Stimulated activated CD4-positive, alpha-beta T cell treated with anti-CD3 and anti-CD28 coated beads, Interleukin-4, amount 100 ng/mL, for 24 hours (primary cell): ENCODE measurements at places on chromosomes 3 and 15.

DNA sequence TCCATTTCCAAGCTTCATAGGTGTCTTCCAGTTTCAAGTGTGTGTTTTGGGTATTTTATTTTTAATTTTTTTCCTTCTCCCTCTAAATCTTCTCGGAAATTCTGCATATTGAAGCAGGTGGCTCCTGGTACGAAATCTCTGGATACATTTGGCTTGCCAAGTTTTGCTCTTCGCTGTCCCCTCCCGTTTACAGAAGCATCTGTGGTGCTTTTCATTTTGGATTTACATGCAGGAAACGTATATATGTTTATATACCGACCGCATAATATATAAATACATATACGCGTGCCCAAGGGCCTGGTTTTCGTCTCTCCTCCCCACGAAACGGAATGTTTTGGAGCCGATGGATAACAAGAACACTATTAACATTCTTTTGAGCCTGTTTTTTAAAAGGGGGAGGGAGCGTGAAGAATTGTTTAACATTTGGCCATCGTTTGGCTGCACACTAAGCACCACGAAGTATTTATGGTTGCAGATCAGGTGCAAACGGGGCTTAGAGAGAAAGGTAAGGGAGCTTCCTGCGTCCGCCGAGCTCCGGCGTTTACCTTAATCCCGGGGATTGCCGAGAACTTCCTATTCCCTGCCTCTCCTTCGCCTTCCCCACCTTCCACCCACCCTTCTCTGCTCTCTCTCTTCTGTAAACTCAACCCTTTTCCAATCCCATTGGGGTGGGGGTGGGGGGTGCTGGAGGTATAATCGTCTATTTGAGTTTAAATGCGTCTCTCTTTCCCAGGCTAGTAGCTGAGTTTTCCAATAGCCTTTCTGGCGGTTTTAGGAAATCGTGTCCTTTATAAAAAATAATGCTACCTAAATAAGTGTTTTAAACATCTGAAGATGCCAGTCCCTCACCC, 1.1 kb upstream of the NLGN1 start:
- DNase-seq: no peak

GRCh38 chr15:31031471-31032067, 40.1 kb upstream of the MTMR10 start:
- DNase-seq: no peak

DNA sequence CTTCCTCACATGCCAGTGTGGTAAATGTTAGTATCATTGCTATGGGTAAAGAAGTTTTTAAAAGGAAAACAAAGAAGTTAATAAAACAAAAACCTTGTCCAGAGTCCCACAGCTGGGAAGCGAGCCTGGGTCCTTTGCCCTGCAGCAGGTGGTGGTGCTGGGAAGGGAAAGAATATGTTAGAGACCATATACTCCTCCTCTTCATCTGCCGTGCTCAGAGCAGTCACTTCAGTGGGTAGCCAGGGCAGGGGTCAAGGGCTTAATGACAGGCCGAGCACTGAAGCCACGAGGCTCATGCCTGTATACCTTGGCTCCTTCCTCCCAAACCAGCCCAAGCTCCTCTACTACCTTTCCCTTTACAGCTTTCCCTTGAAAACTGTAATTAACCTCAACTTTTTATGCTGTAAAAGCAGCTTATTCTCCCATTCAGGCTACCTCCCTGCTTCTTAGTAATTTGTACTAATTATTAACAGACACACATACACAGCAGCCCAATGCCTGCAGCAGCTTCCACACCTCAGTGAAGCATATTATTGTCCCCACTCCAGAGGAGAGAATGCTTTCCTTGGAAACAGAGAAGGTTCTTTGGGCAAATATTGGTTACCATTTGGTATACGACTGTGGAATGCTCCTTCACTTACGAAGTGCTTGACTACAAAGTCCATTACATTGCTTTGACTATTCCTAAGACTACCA, 362.1 kb downstream of the EPHB1 start:
- DNase-seq: no peak

GRCh38 chr15:79804838-79805237, 92.0 kb downstream of the MTHFS start:
- no peak for DNase-seq

DNA sequence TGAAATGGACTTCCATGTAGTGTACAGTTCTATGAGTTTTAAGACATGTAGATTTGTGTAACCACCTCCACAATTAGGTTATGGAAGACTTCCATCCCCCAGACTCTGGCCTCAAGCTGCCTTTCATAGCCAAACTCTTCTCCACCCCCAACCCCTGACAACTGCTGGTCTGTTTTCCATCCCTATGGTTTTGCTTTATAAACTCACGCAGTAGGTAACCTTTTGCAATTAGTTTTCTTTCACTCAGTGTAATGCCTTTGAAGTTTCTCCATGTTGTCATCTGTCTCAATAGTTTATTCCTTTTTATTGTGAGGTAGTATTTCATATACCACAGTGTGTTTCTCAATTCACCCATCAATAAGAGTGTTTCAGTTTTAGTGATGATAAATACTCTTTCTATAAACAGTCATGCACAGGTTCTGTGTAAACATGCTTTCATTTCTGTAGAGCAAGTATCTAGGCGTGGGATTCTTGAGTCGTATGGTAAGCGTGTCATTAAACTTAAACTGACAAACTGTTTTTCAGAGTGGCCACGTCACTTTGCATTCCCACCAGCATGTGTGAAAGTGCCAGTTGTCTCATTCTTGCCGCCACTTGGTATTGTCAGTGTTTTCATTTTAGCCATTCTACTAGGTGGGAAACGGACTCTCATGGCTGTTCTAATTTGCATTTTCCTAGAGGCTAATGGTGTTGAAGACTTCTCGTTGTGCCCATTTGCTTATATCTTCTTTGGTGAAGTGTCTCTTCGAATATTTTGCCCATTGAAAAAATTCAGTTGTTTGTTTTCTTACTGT, 47.3 kb upstream of the ALDH1A3 start:
- DNase-seq: no peak

GRCh38 chr3:37130984-37131859, 43.2 kb downstream of the LRRFIP2 start:
- DNase-seq: no peak

- DNase-seq: no peak
Observed at GRCh38 chr3:115549071-115549470, 74.2 kb upstream of the GAP43 start.

- no peak for DNase-seq
Observed at GRCh38 chr3:68904064-68904463, 28.3 kb downstream of the TAFA4 start.

- DNase-seq: no peak
Observed at GRCh38 chr3:27699067-27699466, 23.1 kb downstream of the EOMES start.

GRCh38 chr15:70561885-70562284, 201.5 kb downstream of the UACA start:
- DNase-seq: no peak

GRCh38 chr3:89440386-89440785, 333.0 kb downstream of the EPHA3 start:
- DNase-seq: no peak

GRCh38 chr3:65785065-65785645, 253.6 kb downstream of the MAGI1 start:
- DNase-seq: no peak

DNA sequence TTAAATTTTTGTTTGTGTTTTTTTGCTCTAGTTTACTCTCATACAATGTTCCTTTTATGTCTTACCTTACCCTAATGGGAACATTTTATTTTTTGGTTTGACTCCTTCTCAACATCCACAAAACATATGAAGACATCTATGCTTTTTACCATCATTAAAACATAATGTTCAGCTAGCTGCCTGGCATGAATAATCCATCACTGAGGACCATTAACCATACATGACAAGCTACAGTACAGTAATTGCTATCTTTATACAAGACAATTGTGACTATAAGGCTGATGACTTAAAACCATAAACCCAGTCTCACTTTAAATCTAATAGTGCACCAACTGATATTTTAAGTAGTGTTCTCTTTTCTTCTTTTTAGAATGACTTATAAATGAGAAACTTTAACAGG, 13.7 kb downstream of the SERPINI1 start:
- no peak for DNase-seq

- DNase-seq: no peak
Observed at GRCh38 chr15:94778840-94779239, 547.5 kb downstream of the MCTP2 start.

GRCh38 chr15:86608461-86609205, 529.0 kb downstream of the AGBL1 start:
- no peak for DNase-seq

DNA sequence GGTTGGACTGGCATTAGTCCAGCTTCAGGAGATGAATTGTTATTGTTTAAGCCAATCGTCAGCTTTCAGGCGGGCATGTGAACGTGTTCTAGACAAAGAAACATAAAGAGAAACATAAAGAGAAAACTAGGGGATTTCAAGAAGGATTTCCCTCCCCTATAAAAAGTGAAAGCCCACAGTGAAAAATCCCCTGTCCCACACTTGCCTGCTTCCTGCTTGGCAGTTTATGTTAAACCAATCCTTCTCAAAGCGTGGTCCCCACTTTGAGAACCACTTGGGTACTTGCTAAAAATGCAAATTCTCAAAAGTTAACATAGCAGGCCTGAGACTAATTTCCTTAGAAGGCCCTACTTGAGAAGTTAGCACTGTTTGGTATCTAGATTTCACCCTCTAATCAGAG, 293.0 kb upstream of the SOX14 start:
- DNase-seq: no peak

GRCh38 chr3:48240000-48240963, 622 bp upstream of the ZNF589 start:
- no peak for DNase-seq

GRCh38 chr3:157755233-157755632, 252.0 kb upstream of the VEPH1 start:
- DNase-seq: no peak

GRCh38 chr3:49454898-49455681, 15.0 kb upstream of the DAG1 start:
- no peak for DNase-seq
